Activated CD4-positive, alpha-beta T cell treated with anti-CD3 and anti-CD28 coated beads, Interleukin-2, amount 10 ng/mL, durations not matched to agents 7 days and 5 days (primary cell): ENCODE measurements at places on chromosomes 5 and 9. TPM values are rescaled to one million over a fixed set of nuclear protein-coding genes. Genes with fewer than 3 reads are reported as not detected.

DNA sequence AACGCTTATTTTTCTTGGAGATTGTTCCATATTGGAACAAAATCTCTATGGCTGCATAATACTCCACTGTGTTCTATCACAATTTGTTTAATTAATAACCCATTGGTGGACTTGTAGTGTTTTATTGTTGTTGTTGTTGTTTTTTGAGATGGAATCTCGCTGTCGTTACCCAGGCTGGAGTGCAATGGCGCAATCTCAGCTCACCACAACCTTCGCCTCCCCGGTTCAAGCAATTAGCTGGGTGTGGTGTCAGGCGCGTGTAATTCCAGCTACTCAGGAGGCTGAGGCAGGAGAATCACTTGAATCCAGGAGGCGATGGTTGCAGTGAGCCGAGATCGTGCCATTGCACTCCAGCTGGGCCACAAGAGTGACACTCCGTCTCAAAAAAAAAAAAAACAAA is 38.7 kb downstream of the SPRY4 start:
- H3K36me3 ChIP-seq: no peaks in the 10 kb centered on the region
- peaks cover 15% of the 10 kb centered on the region for H3K4me1 ChIP-seq
- DNase-seq: no peak
- H3K27me3 ChIP-seq: no peaks in the 10 kb centered on the region

The NSA2 gene
- 130 TPM for total RNA-seq

The DRD1 gene
- not detected for total RNA-seq

DNA sequence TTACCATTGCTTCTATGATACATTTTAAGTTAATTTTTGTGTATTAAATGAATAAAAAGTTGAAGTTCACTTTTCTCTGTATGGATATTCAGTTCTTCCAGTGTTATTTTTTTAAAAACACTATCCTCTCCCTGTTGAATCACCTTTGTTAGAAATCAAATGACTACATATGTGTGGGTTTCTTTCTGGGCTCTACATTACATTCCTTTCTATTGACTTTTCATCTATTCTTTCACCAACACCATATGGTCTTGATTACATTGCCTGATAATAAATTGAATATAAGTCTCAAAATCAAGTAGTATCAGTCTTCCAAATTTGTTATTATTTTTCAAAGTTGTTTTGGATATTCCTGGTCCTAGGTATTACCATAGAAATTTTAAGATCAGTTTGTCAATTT is 7.3 kb upstream of the RASEF start:
- H3K27me3 ChIP-seq: peaks cover 2% of the 10 kb centered on the region
- H3K27ac ChIP-seq: no peak overlapping the region

- H3K4me3 ChIP-seq: no peak overlapping the region
- no peaks in the 10 kb centered on the region for H3K36me3 ChIP-seq
- H3K27me3 ChIP-seq: peaks cover 3% of the 10 kb centered on the region
- no peaks in the 10 kb centered on the region for H3K4me1 ChIP-seq
- no peak for DNase-seq
Measured at GRCh38 chr5:127079994-127080491, 6.7 kb upstream of the C5orf63 start.

The GTF2H2 gene
- 14.3 TPM for total RNA-seq

The GRIN3A gene
- total RNA-seq: not detected
